Epithelial cell of prostate (primary cell): ENCODE measurements at places on chromosomes 6 and 20.

DNA sequence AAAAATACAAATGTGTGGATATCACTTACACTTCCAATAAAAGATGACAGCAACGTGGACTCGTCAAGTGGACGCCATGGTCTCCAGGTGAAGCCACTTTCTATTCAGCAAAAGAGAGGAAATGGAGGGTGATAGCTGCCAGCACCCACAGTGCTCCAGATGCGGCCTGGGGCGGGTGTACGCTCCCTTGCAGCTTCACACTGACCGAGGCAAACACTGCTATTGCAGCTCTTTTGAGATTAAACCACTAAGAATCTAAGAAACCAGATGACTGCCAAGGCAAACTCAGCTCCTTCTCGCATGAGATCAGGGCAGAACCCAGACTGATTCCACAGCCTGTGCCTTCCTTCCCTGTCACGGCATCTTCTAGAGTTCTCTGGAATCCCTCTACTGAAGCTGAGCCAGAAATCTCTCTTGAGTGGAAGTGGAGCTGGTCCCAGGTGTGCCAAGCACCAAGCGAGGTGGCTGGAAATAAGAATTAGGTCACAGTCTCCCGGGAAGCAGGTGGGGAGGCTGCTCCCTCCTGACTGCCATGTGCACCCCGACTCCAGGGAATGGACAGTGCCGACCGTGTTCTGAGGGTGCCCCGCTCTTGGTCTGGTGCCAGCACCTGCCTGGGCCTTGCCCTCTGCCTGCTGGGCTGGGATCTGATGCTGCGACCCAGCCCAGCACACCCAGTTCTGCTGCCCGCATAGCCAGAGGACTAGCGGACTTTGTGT, 90.1 kb upstream of the AFDN start:
- DNase-seq = no peak

DNA sequence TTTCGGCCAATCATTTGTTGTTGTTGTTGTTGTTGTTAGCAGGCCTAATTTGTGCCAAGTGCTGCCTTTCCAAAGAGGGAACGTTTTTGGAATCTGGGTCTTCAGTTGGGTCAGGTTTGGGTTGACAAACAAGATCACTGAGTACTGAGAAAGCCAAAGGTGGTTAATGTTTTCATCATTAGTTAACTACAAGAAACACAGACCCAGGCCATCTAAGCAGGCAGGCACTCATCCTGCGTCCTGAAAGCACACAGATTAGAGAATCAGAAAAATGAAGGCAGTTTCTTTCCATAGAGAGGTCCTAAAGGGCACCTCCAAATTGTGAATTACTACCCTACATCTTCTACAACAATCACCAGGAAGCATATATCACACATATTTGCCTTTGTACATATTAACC, 15.1 kb upstream of the SIRPG start:
- no peak for DNase-seq

- DNase-seq = peak; percentile 43
Observed at GRCh38 chr6:42404484-42404883, 47.2 kb downstream of the TRERF1 start.

- no peak for DNase-seq
Observed at GRCh38 chr6:29632789-29633533, at the start of gene GABBR1. Gene GABBR1, minus strand, starts transcription at chr6:29633183. Its CDS starts 798 bp downstream, at chr6:29632385.

DNA sequence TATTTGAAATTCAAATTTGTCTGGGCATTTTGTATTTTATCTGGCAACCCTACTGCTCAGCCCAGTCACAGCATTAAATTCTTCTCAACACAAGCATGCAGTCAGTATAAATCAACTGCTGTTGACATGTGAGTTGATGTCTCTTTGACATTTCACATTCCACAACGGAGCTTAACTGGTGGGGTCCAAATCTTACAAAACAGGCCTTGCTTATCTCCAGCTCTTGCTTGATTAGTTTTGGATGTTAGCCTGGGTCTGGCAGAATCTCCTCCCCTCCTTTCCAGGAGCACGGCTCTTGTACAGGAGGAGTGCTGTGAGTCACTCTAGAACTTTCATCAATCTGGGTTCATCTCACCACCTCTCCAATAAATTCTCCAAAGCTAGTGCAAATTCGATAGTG, 80.8 kb upstream of the PHACTR1 start:
- DNase-seq = no peak

DNA sequence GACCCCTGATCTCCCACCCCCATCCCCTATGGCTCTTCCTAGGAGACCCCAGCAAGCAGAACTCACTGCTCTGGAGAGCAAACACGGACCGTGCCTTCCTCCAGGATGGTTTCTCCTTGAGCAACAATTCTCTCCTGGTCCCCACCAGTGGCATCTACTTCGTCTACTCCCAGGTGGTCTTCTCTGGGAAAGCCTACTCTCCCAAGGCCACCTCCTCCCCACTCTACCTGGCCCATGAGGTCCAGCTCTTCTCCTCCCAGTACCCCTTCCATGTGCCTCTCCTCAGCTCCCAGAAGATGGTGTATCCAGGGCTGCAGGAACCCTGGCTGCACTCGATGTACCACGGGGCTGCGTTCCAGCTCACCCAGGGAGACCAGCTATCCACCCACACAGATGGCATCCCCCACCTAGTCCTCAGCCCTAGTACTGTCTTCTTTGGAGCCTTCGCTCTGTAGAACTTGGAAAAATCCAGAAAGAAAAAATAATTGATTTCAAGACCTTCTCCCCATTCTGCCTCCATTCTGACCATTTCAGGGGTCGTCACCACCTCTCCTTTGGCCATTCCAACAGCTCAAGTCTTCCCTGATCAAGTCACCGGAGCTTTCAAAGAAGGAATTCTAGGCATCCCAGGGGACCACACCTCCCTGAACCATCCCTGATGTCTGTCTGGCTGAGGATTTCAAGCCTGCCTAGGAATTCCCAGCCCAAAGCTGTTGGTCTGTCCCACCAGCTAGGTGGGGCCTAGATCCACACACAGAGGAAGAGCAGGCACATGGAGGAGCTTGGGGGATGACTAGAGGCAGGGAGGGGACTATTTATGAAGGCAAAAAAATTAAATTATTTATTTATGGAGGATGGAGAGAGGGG, 1.4 kb downstream of the LTA start:
- no peak for DNase-seq

- no peak for DNase-seq
Observed at GRCh38 chr6:39812853-39813533, 20.8 kb downstream of the DAAM2 start.

GRCh38 chr6:13883966-13884365, 40.8 kb upstream of the RNF182 start:
- DNase-seq = no peak

DNA sequence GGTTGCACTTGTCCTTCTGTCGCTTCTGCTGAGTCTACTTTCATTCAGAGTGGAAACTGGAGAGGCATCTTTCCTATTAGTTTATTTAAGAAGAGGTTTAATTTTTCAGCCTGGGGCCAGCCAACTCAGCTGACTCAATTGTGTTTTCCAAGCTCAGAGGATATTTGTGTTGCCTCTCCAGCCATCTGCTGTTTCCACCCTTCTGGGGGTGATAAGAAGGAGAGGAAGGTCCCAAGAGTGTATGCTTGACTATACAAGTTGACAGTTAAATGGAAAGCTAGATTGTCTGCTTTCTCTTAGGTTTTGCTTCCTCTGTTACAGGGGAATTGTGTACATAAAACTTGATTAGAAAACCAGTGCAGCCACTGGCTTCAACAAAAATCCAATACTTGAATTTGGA, 3.0 kb downstream of the PSMF1 start:
- DNase-seq = no peak

GRCh38 chr6:86961455-86962200, 24.3 kb downstream of the HTR1E start:
- no peak for DNase-seq

DNA sequence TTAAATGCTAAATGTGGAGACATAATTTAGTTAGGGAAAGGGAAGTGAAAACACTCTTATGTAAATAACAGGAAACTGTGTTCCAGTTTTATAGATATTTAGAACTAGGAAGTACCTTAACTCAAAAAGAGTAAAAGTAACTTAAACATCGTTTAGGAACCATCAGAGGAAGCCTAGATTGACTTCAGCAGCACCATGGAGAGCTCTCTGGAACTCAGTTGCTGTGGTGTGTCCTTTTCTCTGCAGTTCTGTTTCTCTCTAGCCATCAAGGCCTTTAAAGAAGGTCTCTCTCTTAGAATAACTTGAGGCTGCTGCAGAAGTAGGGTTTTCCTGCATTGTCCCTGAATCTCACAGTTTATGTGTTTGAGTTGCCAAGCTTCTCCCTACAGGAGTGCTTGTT, 26.9 kb downstream of the CLVS2 start:
- DNase-seq = no peak

GRCh38 chr20:316316-317068, 8.9 kb upstream of the SOX12 start:
- DNase-seq = no peak

GRCh38 chr6:87220997-87221396, 65.6 kb downstream of the ZNF292 start:
- no peak for DNase-seq

GRCh38 chr6:13234130-13234529, 94.2 kb downstream of the TBC1D7 start:
- no peak for DNase-seq

GRCh38 chr6:31691078-31691463, 10.2 kb upstream of the LY6G5C start:
- no peak for DNase-seq

GRCh38 chr20:50673466-50674137, 17.7 kb downstream of the RIPOR3 start:
- DNase-seq = no peak

- no peak for DNase-seq
Observed at GRCh38 chr6:91221072-91221720, 634.3 kb upstream of the MAP3K7 start.

DNA sequence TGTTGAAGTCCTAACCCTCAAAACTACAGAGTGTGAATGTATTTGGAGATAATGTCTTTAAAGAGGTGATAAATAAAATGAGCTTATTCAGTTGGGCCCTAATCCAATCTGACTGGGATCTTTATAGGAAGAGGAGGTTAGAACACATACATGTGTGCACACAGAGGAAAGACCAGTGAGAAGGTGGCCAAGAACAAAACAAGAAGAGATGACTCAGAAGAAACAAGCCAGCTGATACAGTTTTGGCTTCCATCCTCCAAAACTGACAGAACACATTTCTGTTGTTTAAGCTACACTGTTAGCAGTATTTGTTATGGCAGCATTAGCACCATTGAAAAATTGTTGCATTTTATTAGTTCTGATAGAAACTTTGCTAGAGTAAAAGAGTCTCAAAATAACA, 609.3 kb upstream of the IMPG1 start:
- DNase-seq = no peak

DNA sequence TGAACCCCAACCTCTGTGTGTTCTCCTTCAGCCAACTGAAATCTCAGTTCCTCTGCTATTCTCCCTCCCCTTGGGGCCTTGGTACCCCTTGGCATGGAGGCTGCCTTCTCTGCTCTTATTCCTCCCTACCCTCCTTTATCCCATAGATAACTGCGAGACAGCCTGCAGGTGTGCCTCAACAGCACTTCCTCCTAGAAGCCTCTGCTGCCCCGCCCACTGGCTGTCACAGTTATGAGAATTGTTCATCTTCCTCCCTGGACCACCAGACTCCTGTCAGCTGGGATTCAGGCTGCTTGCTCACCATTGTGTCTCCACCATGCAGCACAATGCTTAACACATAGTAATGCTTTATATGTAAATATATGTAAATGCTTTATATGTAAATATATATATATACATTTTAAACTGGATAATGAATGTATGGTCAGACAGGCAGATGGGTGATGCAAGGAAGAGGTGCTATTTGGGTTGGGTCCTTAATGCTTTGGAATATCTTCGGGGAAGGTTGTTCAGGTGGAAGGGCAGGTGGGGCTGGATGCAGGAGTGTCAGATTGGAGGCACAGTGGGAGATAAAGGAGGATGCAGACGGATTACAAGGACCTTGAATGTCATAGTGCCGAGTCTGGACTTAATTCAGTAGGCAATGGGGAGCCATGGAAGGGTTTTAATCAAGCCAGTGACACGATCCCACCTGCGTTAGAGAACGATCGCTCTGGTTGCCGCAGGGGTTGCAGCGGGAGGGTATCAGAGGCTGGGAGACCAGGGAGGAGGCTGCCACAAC, 4.9 kb downstream of the CDH22 start:
- no peak for DNase-seq

GRCh38 chr20:34574426-34574825, 15.9 kb downstream of the MAP1LC3A start:
- DNase-seq = no peak

- no peak for DNase-seq
Observed at GRCh38 chr6:70557998-70558397, 8.7 kb upstream of the SDHAF4 start.

GRCh38 chr6:83190626-83191025, 2.4 kb downstream of the PGM3 start:
- DNase-seq = no peak

DNA sequence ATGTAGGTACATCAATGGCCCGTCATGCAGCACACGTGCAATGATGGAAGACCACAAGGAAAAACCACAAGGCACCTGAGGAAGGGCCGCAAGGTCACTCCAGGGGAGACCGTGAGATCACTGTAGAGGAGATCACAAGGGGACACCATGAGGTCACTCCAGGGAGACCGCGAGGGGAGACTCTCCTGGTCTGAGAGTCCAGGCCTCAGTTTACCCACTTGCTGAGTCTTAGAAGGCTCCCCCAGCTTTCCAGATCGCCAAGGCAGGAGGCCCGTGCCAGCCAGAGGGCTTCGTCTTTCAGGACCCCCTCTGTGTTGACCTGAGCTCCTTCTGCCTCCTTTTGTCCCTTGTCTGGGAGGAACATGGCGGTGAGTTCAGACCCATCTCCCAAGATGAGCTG, 232.2 kb downstream of the ERMARD start:
- no peak for DNase-seq

GRCh38 chr20:44704551-44704971, 10.6 kb upstream of the CCN5 start:
- no peak for DNase-seq

DNA sequence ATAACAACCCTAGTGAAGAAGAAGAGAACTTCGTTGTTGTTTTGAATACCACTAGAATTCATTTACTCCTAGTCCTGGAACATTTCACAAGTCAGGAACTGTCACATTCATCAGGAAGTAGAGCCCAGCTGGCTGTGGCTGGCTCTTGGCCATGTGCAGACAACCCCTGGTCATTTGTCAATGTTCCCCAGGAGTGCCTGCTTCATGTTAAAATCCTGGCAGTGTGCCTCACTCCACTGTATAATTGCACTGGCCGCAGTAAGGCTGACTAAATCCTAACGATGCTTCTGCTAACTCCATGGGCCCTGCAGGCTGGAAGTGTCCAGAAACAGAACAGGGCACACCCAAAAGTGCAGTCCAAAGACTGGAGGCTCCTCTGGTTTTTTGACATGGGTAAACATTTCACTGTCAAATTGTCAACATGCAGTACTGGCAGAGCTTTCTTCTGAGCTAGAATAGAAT, 41.5 kb upstream of the ADGRF1 start:
- no peak for DNase-seq

- no peak for DNase-seq
Observed at GRCh38 chr6:52304983-52305390, 20.4 kb upstream of the MCM3 start.
